ENCODE measurements at places on chromosomes 12 and 14.

DNA sequence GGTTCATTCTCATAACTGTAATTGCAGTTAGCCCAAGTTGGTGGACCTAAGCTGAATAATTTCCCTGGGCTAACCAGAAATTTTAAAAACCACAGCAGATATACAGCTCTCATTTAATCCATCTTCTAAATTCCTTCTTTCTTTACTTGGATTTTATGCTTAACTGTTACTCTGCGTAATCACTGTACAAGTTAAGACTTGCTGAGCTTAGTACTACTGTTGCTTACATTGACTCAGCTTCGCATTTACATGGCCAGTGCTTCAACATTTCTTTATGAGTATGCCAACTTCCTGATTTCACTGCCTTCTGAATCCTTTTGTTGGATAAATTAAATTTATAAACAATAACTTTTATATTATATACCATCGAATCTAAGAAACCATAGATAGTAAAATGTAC lies 147.4 kb downstream of the SLC38A4 start:
- no peak for DNase-seq

GRCh38 chr12:130838284-130838950 lies 633 bp downstream of the STX2 start:
- DNase-seq, result no peak

DNA sequence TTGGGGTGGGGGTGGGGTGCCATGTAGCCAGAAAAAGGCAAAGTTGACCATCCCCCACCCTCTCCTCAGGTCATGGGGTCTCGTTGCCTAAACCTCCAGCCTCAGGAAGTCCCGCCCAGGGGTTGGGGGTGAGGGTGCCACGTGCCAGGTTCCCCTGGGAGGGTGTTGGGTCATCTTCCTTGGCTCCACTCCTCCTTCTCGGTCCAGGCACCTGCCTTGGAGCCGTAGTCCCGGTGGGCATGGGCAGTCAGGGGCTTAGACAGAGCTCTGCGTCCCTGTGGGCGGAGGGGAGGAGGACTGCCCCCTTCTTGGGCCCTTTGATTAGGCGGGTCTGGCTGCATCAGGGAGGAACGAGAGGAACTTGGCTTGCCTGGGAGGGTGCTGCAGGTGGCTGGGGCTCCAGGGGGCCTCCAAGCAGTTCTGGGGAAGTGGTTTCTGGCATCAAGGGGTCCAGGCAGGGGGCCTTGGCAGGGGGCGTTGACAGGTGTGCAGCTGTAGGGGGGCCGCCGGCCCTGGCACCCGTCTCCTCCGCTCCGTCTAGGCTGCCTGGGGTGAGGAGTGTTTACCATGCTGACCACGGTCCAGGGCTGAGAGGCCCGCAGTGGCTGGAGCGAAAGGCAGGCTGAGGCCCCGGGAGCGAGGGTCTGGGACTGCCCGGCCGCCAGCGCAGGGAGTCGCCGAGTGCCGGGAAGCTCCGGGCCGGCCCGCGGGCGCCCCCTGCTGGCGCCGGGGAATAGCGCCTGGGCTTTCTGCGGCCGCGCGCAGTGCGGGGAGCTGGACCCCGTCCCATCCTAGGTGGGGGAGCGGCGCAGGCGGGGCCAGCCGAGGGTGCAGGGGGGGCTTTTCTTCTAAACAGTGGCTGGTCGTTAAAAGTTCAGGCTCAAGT lies 7.9 kb downstream of the SETD1B start:
- DNase-seq, result no peak

GRCh38 chr14:94317259-94317658 lies 5.9 kb downstream of the SERPINA6 start:
- DNase-seq, result no peak

DNA sequence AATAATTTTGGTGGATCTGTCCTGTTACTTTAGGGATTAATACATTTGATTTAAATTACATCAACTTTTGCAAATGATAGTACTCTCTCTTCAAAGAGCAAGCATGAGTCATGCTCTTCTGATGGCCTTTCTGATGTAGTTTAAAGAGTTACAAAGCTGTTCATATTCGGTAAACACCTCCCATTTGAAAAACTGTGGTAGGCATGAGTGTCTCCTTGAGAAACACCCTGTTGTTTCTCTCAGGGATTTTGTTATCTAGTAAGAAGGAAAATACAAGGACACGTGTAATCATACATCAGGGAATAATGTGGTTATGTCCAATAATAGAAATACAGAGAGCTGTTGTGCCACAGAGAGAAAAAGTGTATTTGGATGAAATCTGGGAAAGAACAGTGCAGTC lies 53.3 kb upstream of the E2F7 start:
- DNase-seq, result no peak

GRCh38 chr12:49208146-49208545 lies 19.3 kb upstream of the TUBA1A start:
- no peak for DNase-seq

DNA sequence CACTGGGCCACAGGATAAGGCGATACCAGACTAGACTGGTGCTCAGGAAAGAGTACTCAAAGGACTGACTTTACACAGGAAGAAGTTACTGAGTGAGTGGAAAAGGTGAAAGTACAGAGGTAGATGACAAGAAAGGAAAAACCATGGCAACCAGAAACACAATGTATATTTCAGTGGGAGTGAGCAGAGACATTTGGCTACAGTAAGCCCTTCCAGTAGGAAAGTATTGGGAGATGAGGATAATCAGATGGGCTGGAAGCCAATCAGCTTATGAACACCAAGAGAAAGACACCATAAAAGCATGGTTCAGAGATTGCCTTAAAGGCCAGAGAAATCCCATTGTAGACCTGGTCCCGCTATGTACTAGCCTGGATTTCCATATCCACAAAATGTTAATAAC lies 51.6 kb downstream of the TMTC1 start:
- DNase-seq, result no peak

- no peak for DNase-seq
Measured at GRCh38 chr12:104801427-104801826, 156.7 kb downstream of the SLC41A2 start.

DNA sequence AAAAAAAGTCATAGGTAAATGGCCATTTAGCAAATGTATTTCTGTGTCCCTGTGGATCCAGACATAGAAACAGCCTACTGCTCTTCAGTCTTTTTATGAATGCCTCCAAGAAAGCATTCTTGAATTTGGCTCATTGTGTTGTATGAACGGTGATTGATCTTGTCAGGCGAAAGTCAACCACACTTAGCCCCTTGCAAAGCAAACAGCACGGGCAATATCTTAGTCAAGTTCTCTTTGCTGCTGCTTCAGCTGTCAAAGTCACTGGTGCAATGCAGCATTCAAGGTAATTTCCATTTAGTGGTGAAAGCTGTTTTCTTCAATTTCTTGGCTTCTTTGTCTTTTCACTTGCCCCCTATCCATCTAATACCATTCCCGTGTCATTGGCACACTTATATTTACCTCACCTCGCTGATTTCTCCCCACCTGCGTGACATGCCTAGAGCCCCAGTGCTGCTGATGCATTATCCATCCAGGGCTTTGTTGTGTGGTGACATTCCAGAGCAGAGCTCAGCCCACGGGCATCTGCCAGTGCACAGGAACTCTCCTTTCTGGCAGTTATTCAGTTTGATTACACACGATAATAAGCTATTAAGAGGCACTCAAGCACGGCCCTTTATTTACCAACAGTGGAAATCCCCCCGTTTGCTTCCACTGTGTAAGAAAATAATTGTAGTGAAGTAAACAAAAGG lies 362.3 kb upstream of the NOVA1 start:
- DNase-seq, result no peak

- DNase-seq, result no peak
Measured at GRCh38 chr12:23576372-23576771, 373.1 kb downstream of the SOX5 start.

GRCh38 chr14:63677891-63678379 lies 36.3 kb upstream of the WDR89 start:
- DNase-seq, result no peak

- DNase-seq, result no peak
Measured at GRCh38 chr12:57632073-57632957, 686 bp downstream of the B4GALNT1 start.

- DNase-seq, result no peak
Measured at GRCh38 chr12:108788911-108789310, 57.6 kb upstream of the CORO1C start.

DNA sequence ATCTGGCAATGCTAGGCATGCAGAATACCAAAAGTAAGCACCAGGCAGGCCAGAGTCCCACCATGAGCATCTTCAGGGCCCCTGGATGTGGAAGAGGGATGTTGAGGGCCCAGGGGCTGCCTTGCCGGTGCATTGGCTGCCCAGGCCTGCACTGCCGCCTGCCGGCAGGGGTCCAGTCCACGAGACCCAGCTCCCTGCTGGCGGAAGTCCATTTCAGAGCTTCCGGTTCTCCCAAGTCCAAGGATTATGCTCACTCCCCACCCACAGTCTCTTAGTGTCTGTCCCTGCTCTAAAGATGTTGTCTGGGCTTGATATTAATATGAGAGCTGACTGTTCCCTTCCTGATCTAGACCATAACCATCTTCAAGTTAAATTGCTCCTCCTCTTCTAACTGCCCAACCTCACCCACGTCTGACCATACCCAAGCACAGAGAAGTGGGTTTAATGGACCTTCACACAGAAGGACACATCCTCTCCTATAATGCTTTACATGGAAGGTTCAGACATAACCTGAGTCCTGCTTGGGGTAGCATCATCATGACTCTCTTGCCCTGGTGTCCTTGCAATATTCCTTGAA lies 117.4 kb downstream of the DAD1 start:
- no peak for DNase-seq

DNA sequence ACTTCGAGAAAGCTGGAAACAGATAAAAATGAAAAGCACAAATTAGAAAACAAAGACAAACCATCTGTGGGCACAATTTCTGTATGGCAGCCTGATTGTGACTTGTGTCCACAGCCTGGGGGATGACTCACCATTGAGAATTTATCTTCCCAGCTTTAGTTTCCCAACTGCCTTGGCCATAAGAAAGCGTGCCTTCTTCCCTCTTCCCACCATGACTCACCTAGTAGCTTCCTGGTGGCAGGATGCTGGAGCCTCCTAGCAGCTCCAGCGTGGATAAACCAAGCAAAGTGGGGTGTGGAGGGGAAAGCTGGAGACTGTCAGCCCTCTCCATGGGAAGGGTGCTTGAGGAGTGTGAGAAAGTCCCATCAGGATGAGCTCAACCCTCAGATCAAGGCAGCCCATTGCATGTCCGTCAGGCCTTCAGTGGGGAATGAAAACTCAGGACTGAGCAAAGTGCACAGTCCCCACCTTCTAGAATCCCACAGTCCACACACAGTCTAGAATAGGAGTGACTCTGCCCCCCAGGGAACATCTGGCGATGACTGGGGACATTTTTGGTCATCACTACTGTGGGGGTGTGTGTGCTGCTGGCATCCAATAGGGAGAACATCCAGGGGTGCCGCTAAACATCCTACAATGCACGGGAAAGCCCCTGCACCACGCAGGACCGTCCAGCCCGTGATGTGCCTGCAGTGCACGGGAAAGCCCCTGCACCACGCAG lies 22.4 kb upstream of the SERPINA6 start:
- DNase-seq, result no peak

- DNase-seq, result no peak
Measured at GRCh38 chr12:24806386-24806785, 142.5 kb downstream of the BCAT1 start.

DNA sequence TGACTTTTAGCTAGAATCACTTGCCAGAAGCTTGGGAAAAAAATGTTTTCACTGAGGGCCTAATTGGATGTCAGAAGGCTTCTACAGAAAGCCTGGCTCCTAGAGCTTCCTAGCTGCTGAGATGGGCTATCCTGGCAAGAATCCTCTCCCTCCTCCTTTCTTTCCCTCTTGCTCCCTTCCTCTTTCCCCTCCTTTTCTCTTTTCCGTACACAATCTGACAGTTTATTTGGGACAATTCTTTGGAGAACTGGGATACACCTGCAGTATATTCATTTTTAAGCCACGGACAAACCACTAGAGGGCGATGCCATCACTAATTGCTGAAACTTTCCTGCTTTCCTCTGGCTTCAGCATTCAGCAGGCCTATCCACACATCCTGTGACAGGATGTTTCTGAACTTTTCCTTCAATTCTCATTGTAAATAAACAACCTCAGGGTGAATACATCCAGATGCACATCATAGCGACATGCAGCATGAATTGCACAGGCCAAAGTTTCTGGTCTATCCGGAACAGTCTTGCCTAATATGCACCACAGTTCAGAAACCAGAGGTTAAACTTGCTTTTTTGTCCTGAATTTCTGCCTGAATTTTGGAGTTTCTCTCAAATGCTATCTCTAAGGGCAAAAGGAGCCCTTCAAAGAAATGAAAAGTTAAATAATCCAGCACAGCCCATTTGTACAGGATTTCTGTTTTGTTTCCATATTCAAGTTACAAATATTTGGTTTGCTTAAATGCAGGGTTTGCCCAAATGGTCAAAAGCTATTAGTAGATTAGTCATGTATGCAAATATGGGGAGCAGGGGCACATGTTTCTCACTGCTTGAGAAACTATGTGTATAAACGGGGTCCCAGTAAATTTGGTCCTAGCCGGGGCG lies 142.8 kb downstream of the PAWR start:
- no peak for DNase-seq

DNA sequence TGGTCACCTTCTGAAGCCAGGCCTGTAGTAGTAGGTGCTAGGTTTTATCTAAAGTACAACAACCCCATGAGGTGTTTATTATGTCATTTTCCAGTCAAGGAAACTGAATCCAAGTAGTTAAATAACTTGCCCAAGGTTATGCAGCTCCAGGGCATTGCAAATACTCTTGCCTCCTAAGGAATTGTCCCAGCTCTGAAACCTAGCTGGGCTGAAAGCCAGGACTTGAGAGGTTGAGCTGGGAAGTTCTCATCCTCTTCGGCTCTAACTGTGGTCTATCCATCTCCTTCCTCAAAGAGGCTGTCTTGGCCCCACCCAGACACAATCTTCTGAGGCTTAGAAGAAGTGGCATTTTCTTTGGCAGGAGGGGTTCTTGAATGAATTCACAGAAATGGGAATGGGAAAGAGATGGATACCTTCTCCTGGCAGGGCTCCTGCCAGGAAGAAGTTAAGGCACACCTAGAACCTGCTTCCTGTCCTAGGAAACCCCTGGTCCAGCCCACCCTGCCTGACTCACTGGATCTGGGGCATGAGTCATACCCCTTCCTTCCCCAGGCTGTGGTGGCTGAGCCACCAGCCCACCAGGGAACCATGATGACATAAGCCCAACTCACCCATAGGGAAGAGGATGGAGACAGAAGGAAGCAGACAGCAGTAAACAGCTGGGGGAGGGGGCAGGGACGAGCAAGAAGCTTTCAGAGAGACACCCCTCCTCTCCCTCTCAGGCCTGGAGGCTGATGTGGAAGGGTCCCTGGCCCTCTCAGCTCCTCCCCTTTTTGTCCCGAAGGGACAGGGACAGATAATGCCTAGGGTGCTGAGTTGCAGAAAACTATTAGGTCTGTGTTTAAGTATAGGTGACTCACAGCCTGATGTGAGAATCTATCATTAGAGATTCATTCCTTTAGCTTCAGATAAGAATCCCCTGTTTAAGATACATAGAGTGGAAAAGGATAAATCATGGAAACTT lies 2.1 kb upstream of the PLEK2 start:
- DNase-seq, result no peak

DNA sequence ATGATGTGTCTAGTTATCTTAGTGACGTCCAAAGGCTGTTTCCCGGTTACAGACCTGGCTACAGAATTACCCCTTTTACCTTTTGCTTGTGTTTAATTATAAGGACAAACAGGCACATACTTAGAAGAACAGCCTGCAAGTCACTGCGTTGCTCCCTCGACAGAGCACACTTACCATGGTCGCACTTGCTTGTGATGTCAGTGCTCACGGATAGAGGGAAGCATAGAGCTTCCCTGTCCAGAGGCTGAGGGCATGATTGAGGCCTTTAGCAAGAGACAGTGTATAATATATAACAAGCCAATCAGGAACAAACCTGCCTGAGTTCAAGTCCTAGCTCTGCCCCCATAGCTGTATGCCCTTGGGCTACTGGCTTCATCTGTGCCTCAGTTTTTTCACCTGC lies 73.2 kb upstream of the SCN8A start:
- no peak for DNase-seq

Measured in stimulated activated CD4-positive, alpha-beta T cell treated with anti-CD3 and anti-CD28 coated beads, Interleukin-1b, Interleukin-23, amount 100 ng/mL, for 1 hour (primary cell).